ENCODE measurements at places on chromosomes 5 and 9.

GRCh38 chr5:50786073-50786472, 119.6 kb downstream of the PARP8 start:
- no peak for DNase-seq

- DNase-seq = no peak
These were observed 35.9 kb downstream of the FBXW2 start for GRCh38 chr9:120757026-120757913.

DNA sequence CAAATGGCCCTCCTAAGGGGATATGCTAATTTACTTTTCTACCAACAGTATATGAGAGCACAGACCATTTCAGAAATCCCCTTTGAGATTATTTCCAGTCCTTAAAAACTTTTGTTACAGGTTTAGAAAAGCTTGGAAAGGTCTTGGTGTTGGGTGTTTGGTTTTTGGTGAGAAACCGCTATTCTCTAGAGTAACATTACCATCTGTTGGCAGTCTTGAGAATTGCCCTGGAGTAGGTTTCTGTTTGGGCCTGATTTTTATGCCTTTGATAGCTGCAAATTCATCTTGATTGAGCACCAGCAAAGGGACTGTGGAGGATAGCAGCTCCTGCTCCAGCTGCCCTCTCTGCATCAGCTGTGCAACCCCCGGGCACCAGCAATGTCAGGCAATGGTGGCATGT, 8.0 kb downstream of the NUDT2 start:
- DNase-seq = no peak

GRCh38 chr5:9059920-9060691, 485.8 kb downstream of the SEMA5A start:
- no peak for DNase-seq

GRCh38 chr5:132142459-132142858, 68.9 kb downstream of the CSF2 start:
- no peak for DNase-seq

GRCh38 chr9:113933671-113934070, 57.6 kb downstream of the ZNF618 start:
- no peak for DNase-seq

- DNase-seq = no peak
These were observed 337.7 kb downstream of the PLK2 start for GRCh38 chr5:58122157-58122556.

GRCh38 chr5:42483472-42484154, 60.4 kb downstream of the GHR start:
- no peak for DNase-seq

DNA sequence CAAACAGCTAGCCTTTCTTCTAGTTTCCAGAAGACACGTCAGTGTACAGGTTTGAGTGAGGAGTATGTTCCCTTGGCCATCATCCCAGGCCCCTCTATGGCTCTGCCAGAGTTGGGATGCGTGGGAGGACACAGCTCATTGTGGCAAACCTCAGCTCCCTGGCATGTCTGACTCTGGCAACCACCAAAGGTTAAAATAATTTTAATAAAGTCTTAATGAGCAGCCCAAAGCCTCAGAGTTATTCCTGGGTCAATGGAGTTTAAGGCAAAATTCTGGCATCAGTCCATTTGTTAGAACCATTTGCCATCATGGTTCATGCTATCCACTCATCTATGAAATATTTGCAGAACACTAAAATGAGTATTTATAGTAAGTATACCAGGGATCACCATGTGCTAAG, 79.8 kb upstream of the PAPPA start:
- DNase-seq = no peak

GRCh38 chr9:21028466-21028865, 3.0 kb downstream of the HACD4 start:
- DNase-seq = no peak

DNA sequence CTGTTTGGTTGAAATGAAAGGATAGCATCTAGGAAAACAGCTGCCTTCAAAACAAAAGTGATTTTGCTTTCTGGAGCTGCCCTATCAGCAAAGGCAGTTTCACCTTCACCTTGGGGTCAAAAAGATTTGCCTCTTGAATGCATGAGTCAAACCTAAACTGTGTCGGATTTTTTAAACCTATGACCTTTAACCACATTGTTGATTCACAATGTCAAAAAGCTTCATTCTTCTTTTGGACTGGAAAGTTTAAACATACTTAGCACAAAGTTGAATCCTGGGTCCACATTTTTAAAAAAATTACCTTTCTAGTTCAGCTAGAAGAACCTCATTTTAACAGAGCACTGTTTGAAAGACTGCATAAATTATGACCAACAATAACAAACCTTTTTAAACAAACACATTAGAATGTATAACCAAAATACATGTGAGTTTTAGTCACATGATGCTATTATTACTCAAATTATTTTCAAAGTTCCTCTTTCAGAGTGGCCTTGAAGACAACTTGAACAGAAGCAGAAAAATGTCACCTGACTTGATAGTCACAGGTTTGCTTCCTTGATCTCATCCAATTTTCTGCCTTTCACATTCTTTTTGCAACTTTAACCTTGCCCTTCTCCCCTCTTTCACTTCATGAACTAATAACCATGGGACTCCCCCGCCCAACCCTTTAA, 109.7 kb upstream of the LHFPL2 start:
- DNase-seq = no peak

- no peak for DNase-seq
These were observed 40.3 kb upstream of the SLC12A7 start for GRCh38 chr5:1152156-1152555.

DNA sequence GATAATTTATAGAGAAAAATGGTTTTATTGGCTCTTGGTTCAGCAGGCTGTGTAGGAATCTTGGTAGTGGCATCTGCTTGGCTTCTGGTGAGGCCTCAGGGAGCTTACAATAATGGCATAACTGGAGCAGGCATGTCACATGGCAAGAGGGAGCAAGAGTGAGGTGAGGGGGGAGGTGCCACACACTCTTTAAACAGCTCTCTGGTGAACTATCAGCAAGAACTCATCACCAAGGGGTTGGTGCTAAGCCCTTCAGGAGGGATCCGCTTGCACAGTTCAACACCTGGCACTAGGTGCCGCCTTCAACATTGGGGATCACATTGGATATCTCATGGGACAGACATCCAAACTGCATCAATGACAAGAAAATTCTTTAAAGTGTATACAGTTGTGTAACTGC, 10.5 kb downstream of the GPBP1 start:
- no peak for DNase-seq

DNA sequence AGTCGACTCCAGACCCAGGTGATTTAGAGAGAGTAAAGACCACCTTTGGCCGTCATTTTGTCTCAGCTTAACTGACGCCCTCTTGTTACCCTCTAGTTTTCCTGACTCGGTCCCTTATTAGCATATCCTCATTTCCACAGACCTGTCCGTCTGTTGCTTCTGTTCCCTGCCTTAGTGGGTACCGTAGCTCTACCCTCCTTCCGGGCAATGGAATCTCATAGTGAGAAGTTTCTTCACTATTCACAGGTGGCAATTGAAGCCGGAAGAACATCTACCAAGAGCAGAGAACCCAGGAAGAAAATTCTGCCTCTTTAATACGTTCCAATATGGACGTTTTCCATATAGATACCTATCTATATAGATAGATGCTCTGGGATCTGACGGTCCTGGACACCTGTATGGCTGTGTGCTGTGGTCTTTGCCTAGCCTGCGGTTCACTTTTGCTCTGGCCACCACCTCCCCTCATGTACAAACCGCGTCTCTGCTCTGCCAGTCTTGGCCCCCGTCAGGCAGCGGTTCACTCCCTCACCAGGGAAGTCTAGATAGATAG, 652 bp upstream of the TMEM161B start:
- peak; percentile 18 for DNase-seq

DNA sequence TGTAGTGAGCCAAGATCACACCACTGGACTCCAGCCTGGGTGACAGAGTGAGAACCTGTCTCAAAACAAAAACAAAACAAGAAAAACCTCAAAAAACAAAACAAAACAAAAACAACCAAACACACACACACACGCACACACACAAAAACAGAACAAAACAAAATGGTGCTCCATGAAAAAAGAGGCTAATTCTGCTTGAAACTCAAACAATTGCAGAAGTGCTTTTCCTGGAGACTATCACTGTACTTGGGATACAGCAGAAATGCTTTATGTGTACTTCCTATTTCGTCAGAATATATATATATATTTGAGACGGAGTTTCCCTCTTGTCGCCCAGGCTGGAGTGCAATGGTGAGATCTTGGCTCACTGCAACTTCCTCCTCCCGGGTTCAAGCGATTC, 49.9 kb upstream of the HSPA9 start:
- DNase-seq = no peak

- no peak for DNase-seq
These were observed 431 bp downstream of the TMOD1 start for GRCh38 chr9:97501972-97502221.

DNA sequence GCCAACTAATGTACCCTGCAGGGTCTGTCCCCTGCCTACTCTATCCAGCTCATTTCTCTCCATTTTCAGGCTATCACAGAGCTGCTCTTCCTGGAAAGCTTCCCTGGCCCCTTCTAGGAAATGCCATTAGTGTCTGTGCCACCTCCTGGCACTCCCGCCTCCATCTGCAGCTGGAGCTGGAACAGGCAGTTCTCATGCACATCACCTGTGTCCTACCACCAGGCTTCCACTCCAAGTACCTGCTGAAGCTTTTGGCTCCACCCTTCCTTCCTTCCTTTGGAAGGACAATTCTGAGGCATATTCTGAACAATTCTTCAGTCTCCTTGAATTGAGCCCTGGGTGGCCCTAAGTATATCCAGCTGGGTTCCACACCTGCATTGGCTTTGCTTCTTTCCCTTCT, 156.2 kb upstream of the ZNF618 start:
- DNase-seq = no peak

DNA sequence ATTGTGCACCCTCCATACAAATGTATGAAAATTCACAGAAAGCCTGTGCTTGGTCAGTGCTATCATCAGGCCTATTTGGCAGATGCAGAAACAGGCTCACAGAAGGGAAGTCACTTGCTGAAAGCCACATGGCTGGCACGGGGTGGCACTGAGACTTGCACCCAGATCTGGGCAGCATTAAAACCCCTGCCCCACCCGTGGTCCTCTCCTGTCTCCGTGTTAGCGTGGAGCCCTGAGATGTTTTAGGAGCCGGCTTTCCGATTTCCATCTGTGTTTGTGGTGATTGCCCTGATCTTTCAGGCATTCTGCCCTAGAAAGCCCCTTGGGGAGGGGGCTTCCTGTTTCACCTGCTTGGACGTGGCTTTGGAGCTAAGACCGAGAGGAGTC, 102.2 kb upstream of the IER5L start:
- no peak for DNase-seq

GRCh38 chr5:67941614-67942401, 273.7 kb upstream of the PIK3R1 start:
- no peak for DNase-seq

GRCh38 chr9:17987189-17987588, 408.3 kb downstream of the SH3GL2 start:
- DNase-seq = no peak

GRCh38 chr5:6206501-6206900, 171.8 kb downstream of the MED10 start:
- no peak for DNase-seq

DNA sequence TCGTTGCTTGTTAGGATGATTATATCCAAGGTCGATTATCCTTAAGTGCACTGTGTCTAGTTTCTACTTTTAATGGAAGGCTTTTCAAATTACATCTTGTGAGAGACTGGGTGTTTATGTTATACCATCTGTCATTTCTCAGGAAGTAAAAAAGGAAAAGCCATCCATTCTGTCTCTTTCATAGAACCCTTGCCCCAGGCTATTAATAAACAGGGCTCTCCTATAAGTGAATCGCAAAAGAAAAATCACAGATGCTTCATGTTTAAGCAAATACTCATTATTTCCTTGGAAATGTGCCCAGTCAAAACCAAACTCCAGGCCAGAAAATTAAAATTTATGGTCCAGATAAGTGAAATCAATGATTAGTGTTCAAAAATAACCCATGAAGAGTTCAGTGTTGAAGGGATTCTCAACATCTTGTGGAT, 58.1 kb downstream of the STARD4 start:
- DNase-seq = no peak
